SK-N-SH (cell line): ENCODE measurements at places on chromosomes 4 and X.

DNA sequence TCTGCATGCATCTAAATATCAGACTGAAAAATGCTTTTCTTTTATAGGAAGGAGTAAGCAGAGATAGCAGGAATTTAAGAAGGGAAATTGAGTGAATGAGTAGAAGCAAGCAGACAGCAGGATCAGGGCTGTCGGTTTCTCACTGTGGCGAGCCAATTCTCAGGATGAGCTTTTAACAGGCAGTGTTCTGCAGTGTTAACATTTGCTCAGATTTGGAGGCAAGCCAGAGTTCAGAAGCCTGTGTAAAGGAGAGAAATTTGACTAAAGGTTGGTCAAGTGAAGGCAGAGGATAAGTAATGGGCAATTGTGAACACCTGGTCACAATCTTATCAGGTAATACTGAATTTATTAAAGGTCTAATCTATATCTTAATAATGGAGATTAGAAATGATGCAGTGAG is 133.3 kb upstream of the MAGEB16 start:
- H3K27me3 ChIP-seq, result no peaks in the 10 kb centered on the region
- no peaks in the 10 kb centered on the region for H3K4me1 ChIP-seq
- no peak overlapping the region for H3K4me3 ChIP-seq
- no peak overlapping the region for H3K27ac ChIP-seq
- H3K36me3 ChIP-seq, result no peaks in the 10 kb centered on the region

GRCh38 chr4:185269286-185269685 is 59.9 kb downstream of the SNX25 start:
- no peaks in the 10 kb centered on the region for H3K27me3 ChIP-seq
- peaks cover 23% of the 10 kb centered on the region; the same call in 1 of the 2 replicates for H3K4me1 ChIP-seq
- H3K27ac ChIP-seq, result no peak overlapping the region
- no peak overlapping the region for H3K4me3 ChIP-seq

DNA sequence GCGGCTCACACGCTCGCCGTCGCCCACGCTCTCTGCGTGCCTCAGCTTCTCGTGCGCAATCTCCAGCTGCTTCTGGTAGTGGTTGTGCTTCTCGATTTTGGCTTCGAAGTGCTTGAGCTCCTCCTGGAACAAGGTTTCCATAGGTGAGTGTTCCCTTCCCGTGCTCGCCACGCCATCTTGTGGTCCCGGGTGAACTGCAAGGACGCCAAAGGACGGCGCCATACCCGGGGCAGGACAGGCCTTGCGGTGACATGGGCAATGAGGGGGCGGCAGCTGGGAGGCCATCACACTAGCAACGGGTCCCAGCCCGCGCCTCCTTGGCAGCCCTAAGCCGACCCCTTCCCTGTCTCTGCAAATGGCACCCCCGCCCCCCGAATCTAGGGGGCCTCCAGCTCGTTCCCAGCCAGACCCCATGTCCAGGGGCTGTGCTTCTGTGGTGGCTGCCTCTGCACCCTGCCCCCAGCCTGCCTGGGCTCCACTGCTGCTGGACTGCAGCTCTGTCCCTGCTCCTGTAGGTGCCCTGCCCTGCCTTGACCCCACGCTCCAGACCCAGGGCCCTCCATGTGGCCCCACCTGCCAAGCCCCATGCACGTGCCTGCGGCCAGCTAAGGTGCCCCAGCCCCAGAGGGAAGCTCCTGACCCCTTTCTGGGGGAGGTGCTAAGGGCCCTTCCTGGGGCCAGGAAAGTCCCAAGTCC is 17.3 kb downstream of the LRPAP1 start:
- no peak for DNase-seq
- no peak overlapping the region for H3K4me3 ChIP-seq
- H3K27me3 ChIP-seq, result no peaks in the 10 kb centered on the region
- peaks cover 3% of the 10 kb centered on the region for H3K36me3 ChIP-seq

GRCh38 chr4:132297346-132297745 is 851.7 kb upstream of the PCDH10 start:
- no peaks in the 10 kb centered on the region for H3K36me3 ChIP-seq
- H3K27me3 ChIP-seq, result no peaks in the 10 kb centered on the region
- H3K4me1 ChIP-seq, result no peaks in the 10 kb centered on the region
- no peak overlapping the region for H3K4me3 ChIP-seq

DNA sequence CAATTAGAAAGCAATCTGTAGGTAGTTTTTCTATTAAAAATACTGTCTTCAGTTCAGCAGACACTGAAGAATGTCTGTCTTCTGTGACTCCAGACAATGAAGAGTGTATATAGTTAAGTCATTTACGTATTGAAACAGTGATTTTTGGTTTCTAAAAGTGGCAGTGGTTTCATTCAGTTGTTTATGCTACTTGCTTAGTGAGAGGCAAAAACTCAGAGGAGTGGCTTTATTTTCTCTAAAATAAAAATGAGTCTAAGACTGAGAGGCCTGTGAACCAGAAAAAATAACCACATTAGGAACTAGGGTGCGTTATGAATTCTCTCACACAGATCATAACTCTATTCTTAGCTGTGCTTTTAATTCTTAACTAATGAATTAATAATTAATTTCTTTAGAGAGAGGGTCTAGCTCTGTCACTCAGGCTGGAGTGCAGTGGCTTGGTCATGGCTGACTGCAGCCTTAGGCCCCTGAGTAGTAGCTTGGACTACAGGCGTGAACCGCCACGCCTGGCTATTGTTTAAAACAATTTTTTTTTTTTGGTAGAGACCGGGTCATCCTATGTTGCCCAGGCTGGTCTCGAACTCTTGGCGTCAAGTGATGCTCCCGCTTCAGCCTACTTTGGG is 31.4 kb downstream of the FREM3 start:
- DNase-seq, result no peak
- H3K4me1 ChIP-seq, result peaks cover 9% of the 10 kb centered on the region; the same call in 1 of the 2 replicates
- H3K27ac ChIP-seq, result no peak overlapping the region
- H3K4me3 ChIP-seq, result no peak overlapping the region
- H3K36me3 ChIP-seq, result no peaks in the 10 kb centered on the region

GRCh38 chr4:122548452-122548851 is 72.4 kb downstream of the IL21 start:
- DNase-seq, result no peak
- H3K27ac ChIP-seq, result no peak overlapping the region
- no peaks in the 10 kb centered on the region for H3K4me1 ChIP-seq
- peaks cover 6% of the 10 kb centered on the region; the same call in 1 of the 2 replicates for H3K27me3 ChIP-seq
- no peaks in the 10 kb centered on the region for H3K36me3 ChIP-seq

- no peak overlapping the region for H3K27ac ChIP-seq
- peaks cover 10% of the 10 kb centered on the region for H3K36me3 ChIP-seq
- no peak overlapping the region for H3K4me3 ChIP-seq
These were observed 54.5 kb downstream of the LDB2 start for GRCh38 chr4:16843831-16844508.

DNA sequence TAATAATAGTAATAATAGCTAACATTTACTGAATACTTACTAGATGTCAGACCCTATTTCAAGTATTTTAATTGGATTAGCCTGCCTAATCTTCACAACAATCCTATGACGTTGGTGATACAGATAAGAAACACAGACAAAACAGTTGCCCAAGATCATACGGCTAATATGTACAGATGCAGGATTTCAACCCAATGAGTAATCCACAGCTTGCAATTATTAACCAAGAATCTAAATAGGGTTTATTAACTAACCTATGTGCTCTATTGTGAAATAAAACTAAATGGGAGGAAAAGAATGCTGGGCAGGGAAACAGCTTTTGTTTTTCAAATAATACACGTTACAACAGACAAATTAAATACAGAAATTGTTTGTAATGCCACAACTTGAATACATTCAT is 23.4 kb downstream of the FBXO8 start:
- H3K27ac ChIP-seq, result peak overlapping the region; percentile 98
- peaks cover 36% of the 10 kb centered on the region for H3K4me1 ChIP-seq
- H3K36me3 ChIP-seq, result peaks cover 5% of the 10 kb centered on the region
- DNase-seq, result peak; percentile 30
- no peaks in the 10 kb centered on the region for H3K27me3 ChIP-seq

DNA sequence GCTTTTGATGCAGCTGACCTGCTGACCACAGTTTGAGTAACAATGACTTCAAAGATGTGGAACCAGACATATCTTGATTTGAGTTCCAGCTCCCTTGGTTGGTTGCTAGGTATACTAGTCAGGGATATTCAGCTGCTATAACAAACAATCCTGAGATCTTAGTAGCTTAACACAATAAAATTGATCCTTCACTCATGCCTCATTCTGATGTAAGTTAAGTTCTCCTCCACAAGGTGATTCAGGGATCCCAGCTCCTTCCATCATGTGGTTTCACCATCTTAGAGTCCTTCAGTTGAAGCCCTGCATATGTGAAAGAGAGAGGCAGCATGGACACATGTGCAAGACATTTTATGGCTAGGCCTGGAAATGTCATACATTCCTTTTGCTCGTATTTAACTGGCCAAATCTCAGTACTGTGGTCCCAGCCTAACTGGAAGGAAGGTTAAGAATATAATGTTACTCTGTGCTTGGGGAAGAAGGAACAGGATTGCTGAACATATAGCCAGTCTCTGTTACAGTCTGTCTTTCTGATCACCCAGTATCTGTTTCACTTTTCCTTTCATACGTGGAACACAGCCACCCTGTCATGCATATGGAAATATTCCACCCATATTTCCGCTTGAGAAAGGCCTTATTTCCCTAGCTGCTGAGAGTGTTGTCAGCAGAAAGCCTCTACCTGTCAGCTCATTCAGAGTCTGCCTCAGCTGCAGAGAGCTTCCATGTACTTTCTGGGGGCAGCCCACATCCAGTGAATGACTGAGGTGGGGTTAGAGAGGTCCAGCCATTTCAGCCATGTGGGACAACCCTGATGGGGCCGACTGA is 7.1 kb downstream of the SMIM9 start:
- H3K4me3 ChIP-seq, result no peak overlapping the region
- no peaks in the 10 kb centered on the region for H3K27me3 ChIP-seq
- no peak for DNase-seq
- no peaks in the 10 kb centered on the region for H3K4me1 ChIP-seq
- H3K36me3 ChIP-seq, result no peaks in the 10 kb centered on the region
- no peak overlapping the region for H3K27ac ChIP-seq

DNA sequence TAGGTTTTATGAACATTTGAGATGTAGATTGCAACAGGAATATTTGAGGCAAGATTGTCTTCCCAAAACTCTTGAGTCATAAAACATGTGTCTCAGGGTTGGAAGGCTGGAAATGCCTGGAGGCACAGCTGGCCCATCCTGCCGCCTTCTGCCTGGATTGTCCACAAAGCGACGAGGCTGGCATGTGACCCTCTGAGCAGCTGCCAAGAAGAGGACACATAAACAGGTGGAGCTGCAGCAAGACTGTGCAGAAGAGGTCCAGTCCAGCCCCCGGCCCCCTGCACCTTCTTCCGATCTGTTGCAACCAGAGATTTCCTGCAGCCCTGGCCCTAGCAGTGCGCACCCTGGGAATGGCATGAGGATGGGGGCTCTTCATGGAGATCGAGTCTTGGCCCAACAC is 101.9 kb upstream of the BCOR start:
- no peak for DNase-seq
- H3K27ac ChIP-seq, result no peak overlapping the region

- DNase-seq, result no peak
- H3K27ac ChIP-seq, result no peak overlapping the region
- no peaks in the 10 kb centered on the region for H3K27me3 ChIP-seq
- H3K4me3 ChIP-seq, result no peak overlapping the region
These were observed 127.6 kb upstream of the HCCS start for GRCh38 chrX:10983526-10983925.

DNA sequence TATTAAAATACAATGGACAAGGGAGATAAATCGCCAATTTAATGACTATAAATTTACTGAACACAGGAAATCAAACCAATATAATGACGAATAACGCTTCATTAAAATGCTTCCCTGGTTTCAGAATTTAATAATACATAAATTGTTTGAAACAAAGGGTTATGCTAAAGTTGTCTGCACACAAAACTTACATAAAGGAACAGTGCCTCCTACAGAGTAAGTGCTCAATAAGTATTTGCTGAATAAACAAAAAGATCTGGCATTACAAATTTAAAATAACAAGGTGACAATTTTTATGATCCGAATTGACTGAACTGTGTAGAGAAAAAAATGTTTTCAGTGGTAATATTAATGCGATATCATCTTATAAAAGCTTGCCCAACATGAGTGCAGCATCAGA is 69.6 kb downstream of the NOCT start:
- H3K4me3 ChIP-seq, result peak overlapping the region; percentile 68
- H3K4me1 ChIP-seq, result peaks cover 9% of the 10 kb centered on the region; the same call in 1 of the 2 replicates
- peak overlapping the region; percentile 98 for H3K27ac ChIP-seq
- peaks cover 11% of the 10 kb centered on the region for H3K36me3 ChIP-seq

DNA sequence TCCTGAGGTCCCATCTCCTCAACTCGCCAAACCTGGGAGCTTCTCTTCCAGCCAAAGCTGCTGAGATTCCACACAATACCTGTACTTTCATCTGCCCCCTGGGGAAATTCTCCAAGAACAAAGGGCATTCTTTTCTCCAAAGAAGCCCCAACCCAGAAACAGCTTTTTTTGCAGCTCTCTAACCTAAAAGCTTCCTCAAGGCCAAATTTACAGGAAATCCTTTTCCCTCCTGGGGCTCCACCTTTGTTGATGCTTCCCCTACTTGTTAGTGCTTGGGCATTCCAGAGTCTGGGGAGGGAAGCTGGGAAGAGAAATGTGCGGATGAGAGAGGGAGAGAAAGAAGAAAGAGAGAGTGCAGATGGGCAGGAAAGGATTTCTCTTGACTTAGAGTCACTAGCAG is 24.3 kb downstream of the ZBTB33 start:
- no peak overlapping the region for H3K4me3 ChIP-seq
- peaks cover 2% of the 10 kb centered on the region for H3K4me1 ChIP-seq
- no peak for DNase-seq
- no peaks in the 10 kb centered on the region for H3K36me3 ChIP-seq
- H3K27ac ChIP-seq, result no peak overlapping the region

DNA sequence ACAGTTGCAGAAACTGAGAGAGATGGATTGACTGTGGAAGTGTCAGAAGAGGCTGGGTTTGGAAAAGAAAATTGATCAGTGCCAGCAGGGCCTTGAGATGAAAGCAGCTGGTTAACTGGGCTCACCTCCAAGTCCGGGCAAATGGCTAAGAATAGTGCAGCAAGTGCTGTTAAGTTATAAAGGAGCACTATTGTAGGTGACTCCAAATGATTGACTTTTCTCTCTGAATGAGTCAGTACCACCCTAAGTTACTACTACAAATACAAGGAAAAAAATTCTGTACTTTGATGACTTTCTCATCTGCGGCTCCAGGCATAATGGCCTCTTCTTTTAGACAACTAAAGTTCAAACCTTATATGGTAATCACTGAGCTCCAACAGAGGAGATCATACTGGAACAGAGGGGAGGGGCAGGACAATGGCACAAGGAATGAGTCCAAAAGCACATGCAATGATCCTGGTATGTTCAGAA is 733.4 kb upstream of the INTU start:
- no peaks in the 10 kb centered on the region for H3K4me1 ChIP-seq
- peak overlapping the region; percentile 50; the same call in 1 of the 2 replicates for H3K27ac ChIP-seq
- H3K4me3 ChIP-seq, result no peak overlapping the region
- no peak for DNase-seq
- H3K27me3 ChIP-seq, result no peaks in the 10 kb centered on the region

- H3K27ac ChIP-seq, result no peak overlapping the region
- H3K4me1 ChIP-seq, result no peaks in the 10 kb centered on the region
- no peak for DNase-seq
- H3K27me3 ChIP-seq, result no peaks in the 10 kb centered on the region
- H3K4me3 ChIP-seq, result no peak overlapping the region
These were observed 36.2 kb upstream of the SFRP2 start for GRCh38 chr4:153825126-153825525.

GRCh38 chrX:47483306-47484268 is 565 bp upstream of the ZNF41 start:
- H3K27ac ChIP-seq, result peak overlapping the region; percentile 81
- peak overlapping the region; percentile 66 for H3K4me3 ChIP-seq
- no peaks in the 10 kb centered on the region for H3K4me1 ChIP-seq
- peaks cover 5% of the 10 kb centered on the region for H3K36me3 ChIP-seq
- peak; percentile 49 for DNase-seq

GRCh38 chr4:187124331-187124730 is 400.7 kb upstream of the FAT1 start:
- no peaks in the 10 kb centered on the region for H3K36me3 ChIP-seq
- DNase-seq, result peak; percentile 36
- H3K27ac ChIP-seq, result no peak overlapping the region
- peaks cover 7% of the 10 kb centered on the region; the same call in 1 of the 2 replicates for H3K27me3 ChIP-seq
